ENCODE measurements at places on chromosomes 6 and 20.

DNA sequence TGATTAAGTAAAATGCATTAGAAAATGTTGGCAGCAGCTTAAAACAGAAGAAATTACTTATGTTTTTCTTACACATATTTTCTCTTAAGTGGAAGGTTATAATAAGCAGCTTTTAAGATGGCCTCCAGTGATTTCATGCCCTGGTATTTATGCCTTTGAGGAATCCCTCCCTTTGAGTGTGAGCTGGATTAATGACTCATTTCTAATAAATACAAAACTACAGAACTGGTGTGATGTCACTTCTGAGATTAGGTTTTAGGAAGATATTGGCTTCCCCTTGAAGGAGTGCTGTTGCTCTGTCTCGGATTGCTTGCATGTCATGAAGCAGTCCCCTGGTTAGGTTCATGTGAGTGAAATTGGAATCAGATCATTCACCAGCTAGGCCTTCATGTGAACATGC, 143.2 kb upstream of the EPHA7 start:
- DNase-seq = no peak

GRCh38 chr20:61436283-61436666, 184.2 kb downstream of the CDH4 start:
- no peak for DNase-seq

DNA sequence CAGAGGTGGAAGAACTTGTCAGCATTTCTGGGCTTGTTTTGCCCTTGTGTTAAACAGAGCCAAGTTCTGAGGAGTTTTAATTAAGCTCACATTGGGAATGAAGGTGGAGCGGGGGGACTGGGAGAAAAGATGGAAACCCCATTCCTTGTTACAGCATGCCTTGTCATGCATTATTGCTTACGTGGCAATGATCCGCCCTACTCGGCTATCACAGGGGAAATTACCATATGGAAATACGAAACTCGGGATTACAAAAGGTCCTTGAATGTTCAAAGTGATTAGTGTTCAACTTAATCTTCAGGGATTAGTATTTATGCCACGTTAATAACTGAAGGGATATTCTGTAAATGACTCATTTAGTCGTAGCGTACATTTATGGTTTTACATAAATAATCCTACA, 86.4 kb downstream of the MAP3K7 start:
- no peak for DNase-seq

DNA sequence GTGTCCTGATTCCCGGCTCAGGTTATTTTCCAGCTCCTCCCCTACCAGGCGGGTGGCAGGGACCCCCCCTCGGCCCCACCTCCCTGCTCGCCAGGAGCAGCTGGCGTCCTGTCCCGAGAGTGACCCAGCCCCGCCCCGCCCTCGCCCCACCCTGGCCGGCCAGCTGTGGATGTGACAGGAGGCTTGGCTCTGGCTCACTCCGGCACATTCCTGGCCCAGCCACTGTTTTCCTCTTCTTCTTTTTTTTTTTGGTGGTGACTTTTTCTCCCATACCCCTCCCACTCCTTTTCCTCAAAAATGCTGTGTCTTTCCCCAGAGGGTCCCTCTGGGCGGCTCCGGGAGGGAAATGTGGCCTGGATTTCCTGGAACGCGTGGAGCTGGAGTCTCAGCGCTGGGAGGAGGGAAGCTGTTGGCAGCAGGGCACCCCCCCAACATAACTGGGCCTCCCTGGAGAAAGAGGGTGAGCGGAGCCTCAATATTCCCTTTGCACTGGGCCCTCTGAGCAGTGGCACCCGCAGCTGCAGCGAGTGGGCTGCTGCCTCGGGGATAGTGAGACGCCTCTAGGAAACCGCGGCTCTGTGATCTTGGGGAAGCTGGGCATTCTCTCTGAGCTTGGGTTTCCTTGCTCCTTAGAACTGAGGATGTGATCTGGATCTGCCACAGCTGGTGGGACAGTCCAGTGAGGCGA, 28.3 kb upstream of the CSNK2A1 start:
- DNase-seq = no peak

DNA sequence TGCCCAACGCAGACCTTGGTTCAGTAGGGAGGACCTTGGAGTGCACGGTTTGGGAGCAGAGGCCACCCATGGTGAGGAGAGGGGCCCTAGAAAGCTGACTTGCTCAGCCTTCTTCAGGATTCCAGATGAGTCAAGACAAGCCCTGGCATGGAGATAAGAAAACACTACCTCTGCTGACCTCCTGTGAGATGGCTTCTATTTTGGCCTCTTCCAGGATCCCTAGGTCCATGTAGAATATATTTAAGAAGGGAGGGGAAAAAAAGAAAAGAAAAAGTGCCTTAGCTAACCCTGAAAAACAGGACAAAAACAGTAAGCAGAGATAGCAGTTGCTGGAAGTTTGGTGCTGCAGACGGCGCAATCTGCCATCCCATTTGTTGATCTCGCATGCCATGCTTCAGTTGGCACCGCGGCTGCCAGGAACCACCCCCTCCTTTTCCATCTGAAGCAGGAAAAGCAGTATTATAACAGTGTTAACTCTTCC, 100.0 kb downstream of the ARMC2 start:
- DNase-seq = no peak

DNA sequence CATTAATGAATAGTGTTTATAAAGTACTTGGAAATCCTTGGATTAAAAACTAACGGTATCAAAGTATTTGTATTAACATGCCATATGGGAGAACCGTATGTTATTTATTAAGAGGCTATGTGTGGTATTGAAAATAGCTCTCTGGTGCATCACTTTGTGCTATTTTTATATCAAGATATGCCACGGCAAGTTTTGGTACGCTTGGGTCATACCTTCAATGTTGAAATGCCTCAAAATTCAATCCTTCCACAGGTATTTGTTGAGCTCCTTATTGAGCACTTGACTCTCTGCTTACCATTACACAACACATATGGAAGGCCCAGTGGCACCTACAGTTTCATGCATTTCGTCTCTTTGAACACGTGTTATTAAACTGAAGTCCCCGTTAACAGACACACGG, 647.9 kb downstream of the KIF16B start:
- no peak for DNase-seq

- no peak for DNase-seq
Measured at GRCh38 chr6:167546611-167547327, 221.9 kb downstream of the TTLL2 start.

- DNase-seq = no peak
Measured at GRCh38 chr6:100553243-100553642, 88.5 kb upstream of the SIM1 start.
